ENCODE measurements at places on chromosomes 3 and 15.

GRCh38 chr3:52645549-52645948 lies 40.2 kb downstream of the PBRM1 start:
- DNase-seq = no peak

GRCh38 chr15:71612869-71613268 lies 197.5 kb upstream of the NR2E3 start:
- DNase-seq = no peak

DNA sequence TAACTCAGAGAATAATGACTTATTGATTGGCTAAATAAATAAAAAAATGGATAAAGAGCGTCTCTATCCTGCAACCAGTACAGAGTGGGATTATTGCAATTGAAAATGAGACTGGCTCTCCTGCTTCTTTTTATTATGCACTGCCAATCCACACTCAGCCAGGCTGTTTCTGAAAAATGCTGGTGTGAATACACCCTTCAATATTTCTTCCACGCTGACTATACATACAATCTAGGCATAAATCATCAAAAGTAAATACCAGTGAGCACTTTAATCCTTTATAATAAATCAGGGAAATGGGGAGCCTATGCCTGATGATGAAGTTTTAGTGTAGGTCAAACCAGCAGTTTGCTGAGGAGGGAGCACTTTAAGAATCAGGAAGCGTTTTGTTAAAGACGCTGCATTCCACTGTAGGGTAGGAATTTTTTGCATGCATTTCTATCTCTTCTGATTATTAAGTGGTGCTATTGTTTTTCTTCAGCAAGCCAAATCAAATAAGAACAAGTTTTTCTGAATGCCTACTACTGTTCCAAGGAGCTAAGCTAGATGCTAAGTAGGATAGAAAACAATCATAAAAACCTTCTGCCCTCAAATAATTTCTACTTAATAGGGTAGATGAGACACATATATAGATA lies 781.5 kb downstream of the TBL1XR1 start:
- no peak for DNase-seq

GRCh38 chr15:53625260-53625659 lies 134.2 kb downstream of the WDR72 start:
- DNase-seq = no peak

DNA sequence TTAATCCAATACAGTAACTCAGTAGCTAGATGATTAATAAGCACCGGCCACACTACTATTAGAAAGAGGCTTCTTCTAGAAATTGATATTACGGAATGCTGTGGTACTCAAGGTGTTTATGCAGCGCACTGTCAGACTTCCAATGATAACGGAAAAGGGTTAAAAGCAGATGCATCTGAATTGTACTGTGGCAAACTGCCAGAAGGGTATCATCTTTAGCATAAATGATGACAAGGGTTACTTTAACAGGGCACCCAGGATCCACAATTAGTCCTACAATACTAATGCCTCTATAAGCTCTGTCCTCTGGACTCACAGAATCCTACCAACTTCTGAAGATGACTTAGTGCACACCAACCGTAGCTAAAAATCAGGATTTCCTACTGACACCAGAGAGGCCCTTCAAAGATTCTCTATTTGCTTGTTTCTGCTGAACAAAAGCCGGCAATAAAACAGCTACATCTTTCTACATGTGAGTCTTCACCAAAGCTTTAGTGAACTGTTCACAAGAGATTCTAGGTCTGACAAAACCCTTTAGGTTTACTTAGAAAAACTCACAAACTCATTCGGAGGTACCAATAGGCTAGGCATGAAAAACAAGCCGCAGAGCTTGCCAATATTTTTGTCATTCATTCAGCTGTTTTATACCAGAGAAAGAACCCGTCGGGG lies 7.1 kb downstream of the SATB1 start:
- DNase-seq = no peak

GRCh38 chr3:120982608-120983320 lies 74.8 kb downstream of the STXBP5L start:
- no peak for DNase-seq

GRCh38 chr15:82548700-82549099 lies 8.4 kb upstream of the RPS17 start:
- no peak for DNase-seq

DNA sequence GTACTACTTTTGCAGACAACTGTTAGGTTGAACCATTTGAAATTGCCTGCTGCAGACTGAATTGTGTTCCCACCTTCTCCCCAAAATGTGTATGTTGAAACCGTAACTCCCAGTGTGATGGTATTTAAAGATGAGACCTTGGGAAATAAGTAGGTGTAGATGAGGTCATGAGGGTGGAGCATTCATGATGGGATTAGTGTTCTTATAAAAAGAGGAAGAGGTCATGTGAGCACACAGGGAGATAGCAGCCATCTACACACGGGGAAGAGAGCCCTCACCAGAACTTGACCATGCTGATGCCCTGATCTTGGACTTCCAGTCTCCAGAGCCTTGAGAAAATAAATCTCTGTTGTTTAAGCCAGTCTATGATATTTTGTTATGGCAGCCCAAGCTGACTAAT lies 17.4 kb upstream of the FHIT start:
- DNase-seq = no peak

DNA sequence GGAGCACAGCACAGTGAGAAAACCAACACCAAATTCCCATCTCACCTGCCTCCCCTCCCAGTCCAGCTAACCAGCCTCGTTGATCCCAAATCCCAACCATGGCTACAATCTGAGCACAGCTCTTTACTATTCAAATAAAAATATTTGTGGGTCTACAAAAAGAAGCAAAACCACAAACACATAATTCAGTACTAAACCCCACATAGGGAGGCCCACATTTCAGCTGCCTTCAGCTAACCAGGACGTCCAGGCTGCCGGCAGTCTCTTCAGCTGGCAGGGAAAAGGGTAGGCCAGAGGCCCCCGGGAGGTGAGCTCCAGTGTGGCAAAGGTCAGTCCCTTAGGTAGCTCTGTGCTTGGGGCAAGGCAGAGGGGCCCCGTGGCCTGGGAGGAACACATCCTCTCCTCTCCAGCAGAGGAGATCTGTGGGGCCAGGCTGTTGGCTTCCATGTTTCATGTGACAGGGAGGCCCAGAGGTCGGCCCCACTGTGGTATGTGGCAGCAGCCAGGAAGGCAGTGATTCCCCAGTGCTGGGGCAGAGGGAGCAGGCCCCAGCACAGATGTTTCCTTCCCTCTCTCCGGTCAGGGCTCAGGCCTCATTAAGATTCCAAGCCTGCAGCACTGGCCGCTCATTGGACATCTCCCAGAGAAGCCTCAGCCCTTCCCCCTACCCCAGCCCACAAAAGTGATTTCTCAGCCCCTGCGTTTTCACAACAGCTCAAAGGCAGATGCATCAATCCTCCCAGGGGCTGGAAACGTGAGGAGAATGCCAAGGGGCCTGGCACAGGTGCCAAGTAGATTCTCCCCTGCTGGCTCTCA lies 381.4 kb downstream of the NTRK3 start:
- peak; percentile 80 for DNase-seq

DNA sequence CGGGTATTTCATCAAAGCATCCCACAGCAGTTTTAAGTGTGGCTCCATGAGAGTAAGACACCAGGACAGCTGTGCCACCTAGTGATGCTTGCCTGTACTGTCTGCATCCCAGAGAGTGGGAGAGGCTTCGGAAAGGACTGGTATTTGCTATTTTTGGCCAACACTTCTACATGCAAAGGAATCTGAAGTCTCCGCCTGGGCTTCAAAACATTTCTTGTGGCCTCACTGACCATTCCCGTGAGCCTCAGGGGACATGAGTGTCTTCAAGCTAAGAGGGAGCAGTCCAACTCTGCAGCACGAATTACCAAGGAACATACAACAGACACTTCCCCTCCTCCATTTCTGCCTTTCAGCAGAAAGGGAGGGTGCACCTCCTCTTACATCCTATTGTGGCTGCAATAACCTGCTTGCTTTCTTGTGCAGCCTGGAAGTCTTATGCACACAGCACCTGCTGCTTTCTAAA lies 177.5 kb downstream of the RORA start:
- DNase-seq = no peak

DNA sequence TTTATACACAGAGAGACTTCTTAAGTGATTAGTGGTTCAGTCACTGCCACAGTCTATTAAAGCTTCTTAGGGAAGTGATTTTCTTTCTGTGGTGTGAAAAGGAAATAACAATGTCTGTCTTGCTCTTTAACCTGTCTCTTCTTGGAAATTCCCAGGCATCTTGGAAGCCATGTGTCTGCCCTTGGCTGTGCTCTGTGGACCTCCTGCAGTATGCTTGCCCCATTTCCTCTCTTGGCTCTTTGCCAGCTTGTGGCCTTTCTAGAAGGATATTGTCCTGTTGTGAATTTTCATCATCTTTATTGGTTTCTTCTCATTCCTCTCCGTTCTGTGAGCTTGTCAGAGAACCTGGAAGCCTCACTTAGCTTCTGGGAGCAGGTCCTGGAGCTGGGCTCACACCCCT lies 338.4 kb upstream of the C2CD4B start:
- no peak for DNase-seq

GRCh38 chr3:186401556-186401955 lies 39.5 kb upstream of the DGKG start:
- DNase-seq = no peak

- DNase-seq = no peak
Observed at GRCh38 chr3:114379266-114379665, 85.4 kb downstream of the TIGIT start.

DNA sequence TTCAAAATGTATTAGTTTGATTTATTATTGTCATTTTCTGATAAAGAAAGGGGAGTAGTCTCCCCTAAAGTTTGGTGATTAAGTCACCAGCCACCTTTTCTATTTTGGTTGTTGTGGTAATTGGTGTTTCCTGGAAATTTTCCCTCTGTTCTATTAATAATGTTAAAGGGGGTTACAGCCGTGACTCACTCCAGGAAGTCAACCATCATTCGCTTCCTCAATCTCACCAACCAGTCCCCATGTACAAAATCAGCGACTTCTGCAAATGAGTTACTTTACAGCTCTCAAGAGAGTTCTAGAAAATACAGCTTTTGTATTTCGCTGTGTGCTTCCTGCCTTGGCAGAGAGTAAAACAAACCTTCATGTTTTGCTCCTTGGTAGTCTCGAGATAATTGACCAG lies 285.1 kb downstream of the LPP start:
- no peak for DNase-seq

DNA sequence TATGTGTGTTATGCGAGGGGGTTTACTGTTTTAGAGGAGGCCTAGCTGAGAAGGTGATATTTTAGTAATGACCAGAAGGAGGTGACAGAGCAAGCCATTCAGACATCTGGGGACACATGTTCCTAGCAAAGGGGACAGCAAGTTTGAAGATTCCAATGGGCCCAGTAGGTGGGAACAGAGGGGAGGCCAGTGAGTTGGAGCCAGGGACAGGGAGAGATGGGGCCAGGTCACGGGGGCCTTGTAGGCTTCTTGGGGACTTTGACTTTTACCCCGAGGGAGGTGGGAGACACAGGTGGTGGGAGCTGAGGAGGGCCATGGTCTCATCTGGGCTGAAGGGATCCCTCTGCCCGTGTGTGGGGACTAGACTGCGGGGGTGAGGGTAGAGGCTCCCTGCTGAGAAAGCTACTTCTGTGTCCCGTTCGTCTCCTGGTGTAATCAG lies 72.5 kb downstream of the MGLL start:
- no peak for DNase-seq

DNA sequence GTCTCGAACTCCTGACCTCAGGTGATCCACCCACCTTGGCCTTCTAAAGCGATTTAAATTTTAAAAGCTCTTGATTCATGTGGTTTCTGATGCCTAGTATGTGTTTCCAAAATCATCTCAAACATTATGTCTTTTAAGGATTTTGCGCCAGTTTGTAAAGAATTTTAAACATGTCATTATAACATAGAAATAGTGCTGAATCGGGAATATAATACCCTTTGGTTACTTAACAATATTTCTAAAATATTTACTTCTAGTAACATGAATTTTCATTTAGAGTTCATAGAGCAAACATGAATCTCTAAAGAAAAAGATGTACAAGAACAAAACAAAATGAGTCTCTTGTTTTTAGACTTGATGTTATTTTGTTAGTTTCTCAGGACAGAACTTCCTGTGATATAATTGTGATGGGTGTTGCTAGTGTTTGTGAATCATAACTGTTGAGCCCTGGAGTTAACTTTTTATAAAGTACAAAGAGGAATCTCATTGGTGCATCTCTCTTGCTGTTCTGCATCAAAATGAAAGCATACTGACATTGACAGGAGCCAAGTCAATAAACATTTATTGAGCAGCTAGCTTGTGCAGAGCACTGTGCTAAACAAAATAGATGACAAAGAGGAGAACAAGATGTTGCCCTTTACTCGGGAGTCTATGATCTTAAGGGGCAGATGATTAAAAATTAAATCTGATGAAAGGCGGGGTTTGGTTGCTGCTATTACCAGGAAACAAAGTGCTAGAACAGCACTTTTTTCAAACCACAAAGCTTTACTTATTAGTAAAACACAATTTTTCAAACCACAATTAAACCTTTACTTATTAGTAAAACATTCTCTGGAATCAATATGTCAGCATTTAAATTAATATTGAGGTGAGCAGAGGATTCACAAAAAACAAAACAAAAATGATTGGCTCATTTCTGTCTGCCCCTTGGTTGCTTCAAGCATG lies 73.4 kb downstream of the MME start:
- DNase-seq = no peak

GRCh38 chr3:77746048-77746447 lies 706.1 kb downstream of the ROBO2 start:
- no peak for DNase-seq

DNA sequence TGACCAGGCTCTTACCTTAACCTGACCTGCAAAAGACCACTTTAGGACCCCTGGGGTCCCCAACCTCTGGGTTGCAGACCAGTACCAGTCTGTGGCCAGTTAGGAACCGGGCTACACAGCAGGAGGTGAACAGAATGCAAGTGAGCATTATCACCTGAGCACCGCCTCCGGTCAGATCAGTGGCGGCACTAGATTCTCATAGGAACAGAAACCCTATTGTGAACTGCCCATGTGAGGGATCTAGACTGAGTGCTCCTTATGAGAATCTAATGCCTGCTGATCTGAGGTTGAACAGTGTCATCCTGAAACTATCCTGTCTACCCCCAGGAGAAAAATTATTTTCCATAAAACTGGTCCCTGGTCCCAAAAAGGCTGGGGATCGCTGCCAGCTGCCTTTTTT lies 20.3 kb downstream of the CHP1 start:
- no peak for DNase-seq

GRCh38 chr15:59367022-59367451 lies 5.6 kb downstream of the MYO1E start:
- no peak for DNase-seq

- DNase-seq = no peak
Observed at GRCh38 chr3:164640591-164640990, 437.7 kb downstream of the SI start.

GRCh38 chr3:142086581-142087090 lies 62.7 kb downstream of the TFDP2 start:
- no peak for DNase-seq

- DNase-seq = no peak
Observed at GRCh38 chr3:31754575-31755278, 222.0 kb downstream of the STT3B start.

GRCh38 chr3:53490459-53490968 lies 3.9 kb upstream of the CACNA1D start:
- peak; percentile 11 for DNase-seq

GRCh38 chr3:34159613-34160420 lies 361.4 kb downstream of the PDCD6IP start:
- DNase-seq = no peak
